AG04449 (cell line): ENCODE measurements at places on chromosomes 13 and 19.

- no peak for DNase-seq
Measured at GRCh38 chr19:27780367-27781075, 1432.4 kb downstream of the UQCRFS1 start.

DNA sequence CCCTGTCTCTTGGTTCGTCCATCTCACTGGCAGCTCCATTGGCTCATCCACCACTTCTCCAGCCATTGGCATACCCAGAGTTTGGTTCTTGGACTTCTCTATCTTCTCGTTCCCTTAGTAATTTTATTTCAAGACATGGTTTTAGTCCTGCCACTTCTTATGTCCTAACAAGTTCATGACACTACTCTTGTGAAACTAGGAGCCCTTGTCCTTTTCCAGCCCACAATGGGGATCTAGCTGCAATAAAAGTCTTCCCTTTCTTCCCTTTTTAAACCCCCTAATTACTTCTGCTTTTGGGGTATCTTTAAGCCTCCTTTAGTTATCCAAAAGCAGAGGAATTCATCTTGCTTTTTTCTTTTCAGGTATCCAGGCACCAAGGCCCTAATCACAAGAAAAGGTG, 2.9 kb upstream of the RCBTB2 start:
- DNase-seq, result no peak

DNA sequence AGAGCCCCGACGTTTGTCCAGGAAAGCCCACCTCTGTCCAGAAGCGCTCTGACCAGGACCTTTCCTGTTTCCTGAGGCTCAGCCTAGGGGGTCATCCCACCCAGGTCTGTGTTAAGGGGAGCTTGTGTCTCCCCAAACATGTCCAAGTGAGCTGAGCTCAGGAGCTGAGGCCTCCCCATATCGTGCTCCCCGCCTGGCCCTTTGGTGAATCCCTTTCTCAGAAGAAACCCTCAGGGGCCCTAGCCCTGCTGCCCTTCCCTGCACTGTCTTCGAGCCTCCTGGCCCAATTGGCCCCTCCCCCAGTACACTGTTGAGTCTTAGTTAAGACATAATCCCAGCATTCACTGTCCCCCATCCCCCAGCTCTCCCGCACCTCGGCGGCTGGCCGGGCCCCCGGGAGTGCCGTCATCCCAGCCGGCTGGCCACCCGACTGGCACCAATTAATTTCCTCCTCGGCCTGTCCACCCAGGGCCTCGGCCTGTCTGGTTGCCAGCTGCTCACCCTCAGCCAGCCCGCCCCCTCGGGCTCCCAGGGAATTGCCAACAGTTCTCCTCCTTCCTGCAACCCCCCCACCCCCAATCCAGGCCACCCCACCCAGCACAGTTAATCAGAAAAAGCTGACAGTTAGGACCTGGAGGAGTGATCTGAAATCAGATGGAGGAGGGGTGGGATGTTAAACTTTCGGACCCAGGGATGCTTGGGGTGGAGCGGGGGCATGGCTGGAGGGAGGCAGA, 13.6 kb downstream of the IER2 start:
- DNase-seq, result no peak

DNA sequence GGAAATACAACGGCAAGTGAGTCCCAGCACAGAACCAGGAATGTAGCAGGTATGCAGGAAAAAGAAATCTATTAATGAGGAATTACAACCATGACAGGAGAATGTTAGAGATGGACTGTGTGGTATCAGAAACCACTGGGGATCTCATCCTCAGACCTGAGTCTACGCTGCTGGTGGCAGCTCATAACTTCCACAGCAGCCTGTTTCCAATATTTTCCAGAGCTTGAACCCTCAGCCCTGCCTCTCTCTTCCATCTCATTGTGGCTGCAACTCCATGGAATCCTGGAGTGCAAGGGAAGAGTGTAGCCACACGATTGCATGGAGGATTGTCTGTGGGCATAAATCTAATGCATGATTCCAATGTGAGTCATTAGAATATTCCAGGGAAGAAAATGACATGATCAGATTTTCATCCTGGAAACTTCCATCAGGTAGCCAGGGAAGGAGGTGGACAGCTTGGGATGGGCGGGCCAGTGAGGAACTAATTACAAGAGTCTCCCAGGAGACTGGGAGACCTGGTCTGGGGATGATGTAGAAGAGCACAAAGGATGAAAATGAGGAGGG, 14.9 kb downstream of the PLA2G4C start:
- DNase-seq, result no peak

DNA sequence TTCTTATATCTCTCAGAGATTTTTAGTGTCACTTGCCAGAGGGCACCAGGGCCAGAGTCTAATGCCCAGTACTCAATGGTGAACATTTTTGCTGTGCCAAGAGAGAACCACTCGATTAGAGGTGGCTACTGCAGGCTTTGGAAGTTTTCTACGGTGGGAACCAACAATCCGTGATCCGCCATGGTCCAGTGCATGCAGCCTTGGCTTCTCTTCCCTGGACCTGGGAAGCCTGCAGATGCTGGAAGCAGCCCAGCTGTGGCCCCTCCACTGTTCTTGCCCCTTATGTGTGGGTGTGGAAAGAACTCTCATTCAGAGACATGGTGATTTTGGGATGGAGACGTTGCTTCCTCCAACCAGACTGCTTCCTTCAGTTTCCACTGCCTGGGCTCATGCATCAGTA, 224.2 kb downstream of the TSHZ3 start:
- DNase-seq, result no peak

- DNase-seq, result no peak
Measured at GRCh38 chr19:48991873-48992580, 1.1 kb downstream of the GYS1 start.

DNA sequence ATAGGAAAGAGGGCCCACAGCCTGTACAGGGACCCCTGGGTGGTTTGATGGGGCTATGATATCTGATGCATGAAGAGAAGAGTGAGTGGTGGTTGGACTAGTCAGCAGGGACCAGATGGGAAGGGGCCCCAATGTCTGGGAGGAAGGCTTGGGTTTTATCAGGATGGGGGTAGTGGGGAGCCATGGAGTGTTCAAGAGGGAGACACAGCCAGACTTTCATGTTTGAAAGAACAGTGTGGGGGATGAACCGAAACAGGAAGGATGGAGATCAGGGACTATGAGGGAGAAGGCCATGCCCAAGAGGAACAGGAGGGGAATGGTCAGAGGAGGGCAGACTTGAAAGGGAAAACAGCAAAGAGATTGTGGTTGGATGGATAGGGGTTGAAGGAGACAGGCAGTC, 63.1 kb downstream of the UNC13A start:
- no peak for DNase-seq

GRCh38 chr13:113741191-113741668, 17.8 kb upstream of the TMEM255B start:
- no peak for DNase-seq

DNA sequence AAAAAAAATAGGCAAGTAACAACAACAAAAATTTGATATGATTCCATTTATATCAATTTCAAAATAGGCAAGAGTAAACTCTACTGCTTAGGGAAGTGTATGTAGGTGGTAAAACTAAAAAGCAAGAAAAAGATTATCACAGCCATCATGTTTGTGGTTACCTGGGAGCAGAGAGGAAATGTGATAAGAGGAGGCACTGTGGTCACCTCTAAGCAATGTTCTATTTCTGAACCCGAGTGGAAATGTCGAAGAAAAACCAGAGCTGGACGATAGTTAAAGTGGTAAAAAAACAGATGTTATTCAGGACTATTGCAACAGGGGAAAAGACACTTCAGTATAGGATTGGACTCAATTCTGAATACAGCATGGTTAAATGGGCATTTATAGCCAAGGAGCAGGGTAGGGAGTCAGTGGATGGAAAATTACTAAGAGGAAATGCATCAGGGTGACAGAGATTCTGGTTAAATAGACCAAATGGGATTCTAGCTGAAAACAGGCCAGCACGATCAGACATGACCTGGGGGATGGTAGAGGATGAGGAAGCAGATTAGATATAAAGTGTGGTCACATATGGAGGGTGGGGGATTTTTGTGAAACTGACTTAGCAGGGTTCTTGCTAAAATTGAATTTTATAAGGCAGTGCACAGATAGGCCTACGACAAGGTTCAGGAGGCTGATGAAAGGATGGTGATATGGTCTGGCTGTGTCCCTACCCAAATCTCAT, 6.0 kb upstream of the TEX30 start:
- DNase-seq, result no peak
